ENCODE measurements at places on chromosomes 6 and 20.

- peak; percentile 6 for DNase-seq
Measured at GRCh38 chr6:91340896-91341395, 754.1 kb upstream of the MAP3K7 start.

- peak; percentile 57 for DNase-seq
Measured at GRCh38 chr6:155273431-155273830, 9.6 kb downstream of the CLDN20 start.

DNA sequence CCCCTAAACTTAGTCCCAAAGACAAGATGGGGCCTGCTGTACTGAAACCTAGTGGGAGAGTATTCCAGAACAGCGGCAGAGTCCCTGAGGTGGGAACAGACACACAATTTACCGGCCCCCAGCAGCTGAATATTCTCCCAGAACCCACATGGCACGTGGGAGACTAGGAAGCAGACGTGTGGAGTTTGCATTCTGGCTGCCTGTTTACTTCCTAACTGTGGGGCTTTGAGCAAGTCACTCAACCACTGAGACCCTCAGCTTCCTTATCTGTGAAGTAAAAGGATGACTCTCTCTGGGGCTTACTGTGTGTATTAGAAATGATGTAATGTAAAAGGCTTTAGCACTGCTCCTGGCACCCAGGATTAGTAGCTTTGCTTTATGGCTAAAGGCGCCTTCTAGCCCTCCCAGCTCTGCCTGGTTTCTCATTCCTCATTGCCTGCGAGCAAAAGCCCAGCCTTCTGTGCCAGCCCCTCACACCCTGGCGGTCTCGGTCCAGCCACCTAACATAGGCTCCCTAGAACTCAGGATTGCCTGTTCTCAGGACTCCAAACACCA is 353.1 kb downstream of the CDC5L start:
- DNase-seq = no peak

DNA sequence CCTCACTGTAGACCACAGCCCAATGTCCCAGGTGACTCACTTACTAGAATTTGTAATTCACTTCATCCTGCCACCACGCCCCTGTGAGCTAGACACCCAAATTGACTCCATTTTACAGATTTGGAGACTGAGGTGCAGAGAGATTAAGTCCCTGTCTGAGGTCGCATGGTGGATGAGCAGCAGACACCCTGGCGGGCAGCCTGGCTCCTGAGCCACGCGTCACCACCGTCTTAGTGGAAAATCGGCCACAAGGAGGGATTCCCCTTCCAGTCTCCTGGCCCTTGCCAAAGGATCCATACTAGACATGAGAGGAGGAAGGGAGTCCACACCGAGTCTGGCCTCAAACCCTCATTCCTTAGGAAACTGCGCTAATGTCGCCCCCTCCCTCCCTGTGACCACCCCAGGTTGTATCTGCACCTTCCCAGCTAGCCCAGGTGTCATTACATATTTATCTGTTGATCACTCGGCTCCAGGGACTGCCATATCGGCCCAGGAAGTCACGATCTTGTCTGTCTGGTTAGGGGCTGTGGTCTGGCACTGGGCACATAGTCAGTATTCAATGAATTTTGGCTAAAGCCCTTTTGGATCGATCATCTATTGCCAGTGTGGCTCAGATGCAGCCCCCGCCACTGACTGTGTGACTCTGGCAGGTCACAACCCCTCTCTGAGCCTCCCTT is 25.7 kb upstream of the PTGIS start:
- DNase-seq = no peak

GRCh38 chr6:56357616-56358373 is 110.4 kb upstream of the COL21A1 start:
- no peak for DNase-seq

GRCh38 chr6:26553635-26554446 is 15.7 kb downstream of the HMGN4 start:
- peak; percentile 89 for DNase-seq

GRCh38 chr6:44189257-44189656 is 27.5 kb upstream of the MYMX start:
- DNase-seq = no peak

- no peak for DNase-seq
Measured at GRCh38 chr6:162625846-162626540, 101.6 kb downstream of the PRKN start.

DNA sequence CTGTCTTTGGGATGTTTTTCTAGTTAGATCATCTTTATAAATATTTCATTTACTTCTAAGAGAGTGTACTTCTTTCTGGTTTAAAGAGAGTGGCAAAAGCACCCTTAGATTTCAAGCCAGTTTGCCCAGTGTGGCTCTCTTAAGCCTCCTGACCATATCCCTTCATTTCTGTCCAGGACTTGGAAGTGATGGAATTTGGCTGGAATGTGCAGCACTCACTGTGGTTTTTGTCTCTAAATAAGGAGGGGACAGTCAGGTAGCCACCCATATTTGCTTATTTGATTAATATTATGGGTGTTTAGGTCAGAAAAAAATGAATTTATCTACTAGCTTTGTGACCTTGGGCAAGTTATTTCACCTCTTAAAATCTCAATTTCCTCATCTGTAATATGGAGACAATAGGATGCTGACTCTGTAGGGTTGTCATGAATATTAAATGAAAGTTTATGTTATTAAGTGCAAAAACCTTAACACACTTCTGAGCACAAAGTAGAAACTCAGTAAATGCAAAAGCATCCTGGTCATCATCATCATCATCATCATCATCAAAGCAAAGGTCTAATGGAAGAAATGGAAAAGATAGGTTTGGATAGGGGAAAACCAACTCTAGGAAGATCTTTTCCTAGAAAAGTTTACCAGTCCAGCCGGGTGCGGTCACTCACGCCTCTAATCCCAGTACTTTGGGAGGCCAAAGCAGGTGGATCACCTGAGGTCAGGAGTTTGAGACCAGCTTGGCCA is 3.1 kb downstream of the CRYBG1 start:
- no peak for DNase-seq

GRCh38 chr6:89965441-89966227 is 71.4 kb downstream of the GJA10 start:
- no peak for DNase-seq

DNA sequence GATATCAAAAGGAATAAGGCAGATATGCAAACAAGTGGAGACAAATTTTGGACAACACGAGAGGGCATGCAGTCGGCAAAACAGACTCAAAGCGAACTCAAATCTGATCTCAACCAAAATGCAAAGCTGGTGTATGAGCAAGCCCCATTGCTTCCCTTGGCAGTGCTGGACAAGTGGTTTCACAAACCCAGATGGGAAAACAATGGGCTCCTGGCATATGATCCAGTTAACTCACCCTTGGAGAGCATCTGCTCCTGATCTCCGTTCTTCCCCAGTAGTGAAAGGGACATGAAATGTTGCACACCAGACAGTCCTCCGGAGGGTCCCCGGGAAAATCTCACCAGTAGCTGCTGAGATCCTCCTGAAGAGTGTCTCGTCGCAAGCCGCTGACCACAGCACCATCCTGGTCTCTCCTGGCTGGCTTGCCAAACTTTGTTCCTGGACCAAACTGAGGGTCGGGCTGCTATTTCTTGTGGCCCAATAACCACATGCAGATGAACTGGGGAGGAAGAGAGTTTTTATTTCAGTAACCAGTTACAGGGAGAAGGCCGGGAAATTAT is 84.3 kb upstream of the THBS2 start:
- DNase-seq = no peak

DNA sequence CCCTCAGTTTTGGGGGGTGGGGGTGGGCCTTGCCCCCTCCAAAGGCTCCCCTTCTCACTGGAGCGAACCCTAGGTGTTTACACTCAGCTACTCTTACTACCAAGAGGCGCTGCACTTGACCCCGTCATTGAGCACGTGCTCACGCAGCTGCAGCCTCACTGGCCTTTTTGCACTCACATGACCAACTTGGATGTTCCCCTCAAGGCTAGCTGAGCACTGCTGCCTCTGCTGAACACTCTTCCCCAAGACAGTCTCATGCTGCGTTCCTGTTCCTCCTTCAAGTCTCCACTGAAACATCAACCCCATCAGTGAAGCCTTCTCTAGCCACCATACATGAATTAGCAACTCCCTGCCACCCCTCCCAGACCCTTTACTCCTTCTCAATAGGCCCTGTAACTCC is 4.0 kb downstream of the SOD2 start:
- no peak for DNase-seq

GRCh38 chr6:131023834-131024504 is 39.1 kb downstream of the EPB41L2 start:
- DNase-seq = no peak

DNA sequence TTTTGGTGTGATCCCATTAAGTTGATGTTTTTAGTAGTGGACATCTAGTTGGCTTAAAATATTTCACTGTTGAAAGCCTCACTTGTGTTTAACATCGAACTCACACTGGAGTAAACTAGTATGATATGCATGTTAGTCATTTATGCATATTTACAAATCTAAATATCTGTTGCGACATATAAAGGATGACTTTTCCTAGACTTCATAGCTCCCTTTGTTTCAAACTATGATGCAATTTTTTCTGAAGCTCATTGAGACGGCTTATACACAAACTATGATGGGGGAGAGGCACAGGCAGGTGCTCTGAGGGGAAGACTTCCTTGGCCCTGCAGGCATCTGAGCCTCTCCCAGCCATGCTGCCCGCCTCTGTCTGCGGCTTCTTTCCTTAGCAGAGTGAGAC is 11.8 kb upstream of the FOXC1 start:
- DNase-seq = no peak

DNA sequence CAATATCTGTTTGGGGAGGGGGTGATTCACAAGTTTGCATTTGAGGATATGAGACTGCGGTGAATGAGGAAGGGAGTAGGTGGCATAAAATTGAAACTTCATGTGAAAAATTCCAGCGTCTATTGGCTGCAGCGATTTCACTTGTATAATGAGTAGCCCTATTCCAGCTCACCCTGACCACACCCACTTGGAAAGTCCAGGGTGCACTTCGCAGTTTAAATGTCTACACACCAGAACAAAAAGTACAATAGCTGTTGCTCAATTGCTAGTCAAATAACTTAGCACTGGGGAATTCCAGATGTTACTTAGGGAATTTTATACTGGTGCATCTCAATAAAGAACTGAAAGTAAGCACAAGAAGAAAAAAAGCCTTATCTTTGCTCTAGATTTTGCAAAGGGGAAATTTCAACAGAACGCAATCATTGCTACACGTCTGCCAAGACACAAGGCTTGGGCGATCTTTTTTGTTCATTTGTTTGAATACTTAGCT is 6.3 kb downstream of the TNFAIP3 start:
- DNase-seq = peak; percentile 61

GRCh38 chr20:45796337-45797065 is 4.7 kb downstream of the DNTTIP1 start:
- no peak for DNase-seq

DNA sequence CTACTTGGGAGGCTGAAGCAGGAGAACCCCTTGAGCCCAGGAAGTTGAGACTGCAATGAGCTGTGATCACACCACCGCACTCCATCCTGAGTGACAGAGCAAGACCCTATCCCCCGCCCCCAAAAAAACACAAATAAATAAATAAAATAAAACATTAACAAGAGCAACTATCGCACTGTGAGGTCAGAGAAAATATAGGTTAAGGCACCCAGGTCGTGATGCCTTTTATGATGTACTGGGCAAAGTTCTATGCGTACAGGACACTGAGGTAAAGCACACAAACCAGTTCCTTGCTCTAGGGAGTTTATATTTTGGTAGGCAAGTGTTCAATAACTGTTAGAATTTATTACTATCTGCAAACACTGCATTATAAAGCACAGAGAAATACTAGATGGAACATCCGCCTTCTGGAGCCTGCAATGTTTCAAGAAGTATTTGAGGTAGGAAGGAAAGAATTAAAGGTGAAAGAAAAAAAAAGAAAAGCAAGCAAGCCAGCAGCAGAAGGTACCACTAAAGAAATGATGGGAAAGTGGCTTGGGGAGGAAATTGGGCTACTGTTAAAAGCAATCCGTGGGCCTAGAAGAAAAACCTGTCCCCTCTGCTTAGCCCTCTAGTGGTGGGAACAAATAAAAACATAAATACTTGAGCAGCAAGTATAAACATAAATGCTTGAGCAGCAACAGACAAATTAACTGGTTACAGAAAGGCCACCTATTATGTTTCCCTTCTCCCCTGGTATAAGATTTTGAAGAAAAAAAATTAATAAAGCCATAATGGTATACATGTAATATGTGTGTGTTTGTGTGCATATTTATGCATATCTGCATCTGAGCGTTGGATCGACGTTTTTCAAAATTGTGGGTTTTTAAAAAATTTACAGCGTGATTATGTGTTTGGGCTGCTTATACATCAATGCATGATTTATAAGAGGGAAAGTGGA is 128.0 kb downstream of the PHACTR1 start:
- DNase-seq = peak; percentile 47

DNA sequence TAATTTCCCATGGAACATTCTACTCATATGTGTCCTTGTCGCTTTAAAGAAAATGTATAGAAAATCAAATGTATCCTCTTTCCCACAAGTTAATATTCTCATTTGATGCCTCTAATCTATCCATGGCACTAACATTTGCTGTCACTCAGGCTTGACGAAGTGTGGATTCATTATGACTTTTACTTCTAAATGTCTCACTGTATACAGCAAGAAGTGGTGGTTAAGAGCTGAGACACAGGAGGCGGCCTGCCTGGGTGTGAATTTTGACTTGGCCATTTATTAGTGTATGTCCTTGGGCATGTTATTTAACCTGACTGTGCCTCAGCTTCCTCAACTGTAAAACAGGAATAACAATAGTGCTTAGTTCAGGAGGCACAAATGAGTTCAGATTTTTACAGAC is 70.0 kb downstream of the TRMT6 start:
- no peak for DNase-seq

DNA sequence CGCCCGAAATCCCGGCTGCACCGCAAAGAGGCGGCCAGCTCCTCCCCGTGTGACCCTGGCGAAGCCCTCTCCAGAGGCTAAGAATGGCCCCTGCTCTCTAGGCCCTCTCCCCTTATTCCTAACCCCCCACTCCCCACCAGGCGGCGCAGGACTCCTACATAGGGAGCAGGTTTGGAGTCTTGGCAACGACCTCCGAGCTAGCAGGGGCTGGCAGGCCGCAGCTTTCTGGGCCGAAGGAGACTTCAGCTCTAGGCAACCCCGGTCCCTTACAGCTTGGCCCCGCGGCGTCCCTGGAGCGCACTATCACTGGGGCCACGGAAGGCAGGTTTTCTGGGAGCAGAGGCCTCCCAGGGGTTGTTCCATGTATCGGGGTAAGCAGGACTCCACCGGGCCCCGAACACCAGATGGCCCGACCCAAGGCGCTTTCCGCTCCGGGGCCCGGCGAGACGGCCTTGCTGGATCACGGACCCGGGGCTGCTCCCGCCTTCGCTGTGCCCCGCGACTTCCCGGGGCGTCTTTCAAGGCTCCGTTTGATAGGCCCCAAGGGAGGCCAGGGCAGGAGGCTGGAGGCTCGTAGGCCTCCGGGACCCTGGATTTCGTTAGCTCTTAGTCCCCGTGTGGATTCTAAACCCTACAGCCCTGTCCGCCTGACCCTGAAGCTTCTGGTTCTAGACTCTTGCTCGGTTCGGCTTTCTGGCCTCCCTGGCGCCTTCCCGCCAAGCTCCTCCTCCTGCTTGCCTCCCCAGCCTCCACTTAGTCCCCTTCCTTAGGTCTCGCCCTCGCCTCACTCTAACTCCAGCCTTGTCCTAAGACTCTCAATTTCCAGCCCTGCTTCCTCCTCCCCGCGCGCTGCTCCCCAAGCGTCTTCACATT is 1.9 kb downstream of the SLC32A1 start:
- DNase-seq = peak; percentile 60

GRCh38 chr6:75751443-75751842 is 2.4 kb downstream of the MYO6 start:
- no peak for DNase-seq

All from NCI-H69 (cell line).